Central memory CD8-positive, alpha-beta T cell (primary cell): ENCODE measurements at places on chromosomes 1 and 21.
A peak's percentile ranks its signal among the peaks of the same experiment; 100 is the strongest.

- no peak for DNase-seq
- H3K27me3 ChIP-seq, result no peaks in the 10 kb centered on the region
- H3K27ac ChIP-seq, result no peak overlapping the region
- H3K36me3 ChIP-seq, result peaks cover 13% of the 10 kb centered on the region
- H3K4me1 ChIP-seq, result peaks cover 20% of the 10 kb centered on the region
- H3K4me3 ChIP-seq, result no peak overlapping the region
Measured at GRCh38 chr1:206682111-206682510, 2.6 kb upstream of the MAPKAPK2 start.

DNA sequence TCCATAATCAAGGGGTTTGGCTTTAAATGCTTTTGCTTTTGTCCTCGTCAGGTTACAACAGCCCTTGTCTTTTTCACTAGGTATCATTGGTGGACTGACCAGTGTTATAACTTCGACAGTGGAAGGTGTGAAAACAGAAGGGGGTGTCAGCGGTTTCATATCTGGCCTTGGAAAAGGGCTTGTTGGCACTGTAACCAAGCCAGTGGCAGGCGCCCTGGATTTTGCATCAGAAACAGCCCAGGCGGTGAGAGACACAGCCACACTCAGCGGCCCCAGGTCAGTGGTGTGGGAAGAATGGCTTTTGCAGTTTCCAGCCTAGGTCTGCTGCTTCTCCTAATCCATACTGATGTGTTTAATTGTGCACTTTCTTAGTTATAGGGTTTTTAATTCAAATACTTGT, 157.9 kb downstream of the DHRS3 start:
- no peaks in the 10 kb centered on the region for H3K4me1 ChIP-seq
- DNase-seq, result no peak

- H3K4me1 ChIP-seq, result no peaks in the 10 kb centered on the region
- H3K27me3 ChIP-seq, result no peaks in the 10 kb centered on the region
- H3K36me3 ChIP-seq, result peaks cover 26% of the 10 kb centered on the region
- H3K4me3 ChIP-seq, result no peak overlapping the region
- no peak for DNase-seq
- H3K27ac ChIP-seq, result no peak overlapping the region
Measured at GRCh38 chr1:35475356-35475755, 81.8 kb downstream of the KIAA0319L start.

DNA sequence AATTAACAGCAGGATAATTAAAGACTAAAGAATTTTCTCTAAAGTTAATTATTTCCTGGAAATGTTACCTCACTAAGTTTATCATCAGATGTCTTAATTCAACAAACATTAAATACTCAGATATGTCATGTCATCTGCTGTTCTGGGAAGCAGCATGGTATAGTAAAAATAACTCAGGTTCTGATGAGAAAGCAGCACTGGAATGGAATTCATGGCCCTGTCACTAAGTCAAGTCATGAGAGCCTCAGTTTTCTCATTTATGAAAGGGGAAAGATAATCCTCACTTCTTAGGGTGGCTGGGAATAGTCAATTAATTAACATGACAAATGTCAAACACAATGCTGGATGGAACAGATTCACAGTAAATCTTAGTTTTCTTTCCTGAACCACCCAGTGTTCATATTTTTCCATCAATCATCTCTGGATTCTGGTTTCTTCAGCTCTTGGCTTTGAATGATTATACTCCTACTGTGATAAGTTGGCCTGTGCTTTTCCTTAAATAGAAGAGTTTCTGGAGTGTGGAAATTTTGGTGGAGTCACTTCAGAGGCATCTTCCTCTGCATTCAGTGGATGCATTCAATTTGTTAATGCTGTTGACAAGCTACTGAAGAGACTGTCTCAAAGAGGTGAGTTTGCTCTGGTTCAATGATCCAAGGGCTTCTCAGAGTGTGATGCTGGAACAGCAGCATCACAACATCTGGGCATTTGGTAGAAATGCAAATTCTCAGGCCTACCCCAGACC, 319.4 kb downstream of the KCNH1 start:
- H3K27me3 ChIP-seq, result peaks cover 30% of the 10 kb centered on the region
- peaks cover 1% of the 10 kb centered on the region for H3K36me3 ChIP-seq
- H3K4me3 ChIP-seq, result no peak overlapping the region
- DNase-seq, result no peak
- H3K27ac ChIP-seq, result no peak overlapping the region
- no peaks in the 10 kb centered on the region for H3K4me1 ChIP-seq

DNA sequence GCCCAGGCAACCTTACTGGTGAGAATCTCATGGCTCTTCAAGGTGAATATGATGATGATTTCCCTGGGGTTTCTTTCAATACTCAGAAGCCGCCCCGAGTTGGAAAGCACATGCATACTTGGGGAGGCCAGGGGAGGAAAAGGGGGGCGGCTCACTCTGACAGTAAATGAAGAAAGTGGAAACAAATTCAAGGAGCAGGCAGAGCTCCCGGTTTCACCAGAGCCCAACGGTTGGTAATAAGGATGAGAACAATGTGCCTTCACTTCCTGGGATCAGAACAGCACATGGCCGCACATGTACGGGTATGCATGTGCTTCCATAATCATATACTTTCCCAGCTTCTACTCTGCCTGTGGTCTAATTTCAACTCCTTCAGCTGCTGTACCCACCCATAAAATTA, 3.8 kb upstream of the ARHGEF2 start:
- peak overlapping the region; percentile 90 for H3K4me3 ChIP-seq
- peak overlapping the region; percentile 90 for H3K27ac ChIP-seq
- no peaks in the 10 kb centered on the region for H3K27me3 ChIP-seq

GRCh38 chr1:172289448-172289847, 131.0 kb upstream of the C1orf105 start:
- H3K4me1 ChIP-seq, result no peaks in the 10 kb centered on the region
- H3K27me3 ChIP-seq, result no peaks in the 10 kb centered on the region
- H3K27ac ChIP-seq, result no peak overlapping the region

GRCh38 chr1:231827337-231828105, 200.9 kb downstream of the DISC1 start:
- H3K27ac ChIP-seq, result no peak overlapping the region
- H3K36me3 ChIP-seq, result peaks cover 1% of the 10 kb centered on the region
- no peak overlapping the region for H3K4me3 ChIP-seq
- H3K27me3 ChIP-seq, result peaks cover 6% of the 10 kb centered on the region
- DNase-seq, result no peak

DNA sequence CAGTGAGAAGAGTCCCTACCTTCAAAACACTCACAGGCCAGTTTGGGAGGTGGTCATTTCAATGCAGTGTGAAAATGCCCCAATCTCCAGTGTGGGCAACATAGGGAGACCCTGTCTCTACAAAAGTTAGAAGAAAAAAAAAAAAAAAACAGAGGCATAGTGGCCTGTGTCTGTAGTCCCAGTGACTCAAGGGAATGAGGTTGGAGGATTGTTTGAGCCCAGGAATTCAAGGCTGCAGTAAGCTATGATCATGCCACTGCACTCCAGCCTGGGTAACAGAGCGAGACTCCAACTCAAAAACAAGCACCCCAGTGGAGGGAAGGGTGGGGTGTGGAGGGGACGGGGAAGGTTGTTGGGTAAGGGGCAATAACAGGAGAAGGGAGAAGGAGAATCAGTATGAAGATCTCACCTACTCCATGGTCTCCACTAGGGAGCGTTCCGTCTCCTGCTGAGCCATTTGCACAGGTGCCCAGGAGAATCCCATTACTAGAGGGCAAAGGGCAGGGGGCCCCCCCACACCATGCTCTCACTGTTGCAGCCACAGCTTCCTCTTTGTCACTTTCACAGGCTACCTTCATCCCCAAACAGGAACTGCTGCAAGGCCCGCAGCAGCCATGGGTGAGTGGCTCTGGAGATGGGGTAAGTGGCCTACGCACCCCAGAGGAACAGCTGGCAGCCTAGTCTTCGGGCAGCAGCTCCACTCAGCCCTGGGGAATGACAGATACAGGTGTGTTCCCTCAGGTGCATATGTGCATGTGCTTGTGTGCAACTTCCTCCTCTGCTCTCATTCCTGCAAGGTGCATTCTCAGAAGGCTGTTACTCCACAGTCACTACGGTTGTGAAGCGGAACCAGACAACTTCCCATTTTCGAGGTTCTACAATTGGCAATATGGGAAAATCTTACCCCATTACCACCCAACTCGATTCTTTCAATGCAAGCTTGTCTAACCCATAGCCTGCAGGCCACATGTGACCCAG, 87.9 kb upstream of the LYST start:
- no peaks in the 10 kb centered on the region for H3K27me3 ChIP-seq
- peaks cover 35% of the 10 kb centered on the region for H3K4me1 ChIP-seq
- H3K36me3 ChIP-seq, result peaks cover 3% of the 10 kb centered on the region
- H3K27ac ChIP-seq, result peak overlapping the region; percentile 88
- peak; percentile 24 for DNase-seq

DNA sequence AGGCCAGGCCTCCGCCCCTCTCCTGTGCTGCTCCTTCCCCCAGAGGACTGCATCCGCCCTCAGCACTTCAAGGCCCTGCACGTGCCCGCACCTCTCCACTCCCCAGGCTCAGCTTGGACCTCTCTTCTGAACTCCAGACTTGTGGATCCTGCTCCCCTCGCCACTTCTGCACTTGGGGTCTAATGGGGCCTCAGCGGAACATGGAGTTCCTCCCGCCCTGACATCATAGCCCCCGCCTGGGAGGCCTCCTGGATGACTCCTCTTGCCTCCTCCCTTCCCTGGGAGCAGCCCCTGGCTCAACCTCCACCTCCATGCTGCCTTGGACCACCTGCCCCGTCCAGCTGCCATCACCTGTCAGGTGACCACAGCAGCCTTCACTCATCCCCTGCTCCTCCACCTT, 10.1 kb downstream of the OXCT2 start:
- no peaks in the 10 kb centered on the region for H3K27me3 ChIP-seq
- H3K4me1 ChIP-seq, result peaks cover 4% of the 10 kb centered on the region
- H3K4me3 ChIP-seq, result no peak overlapping the region
- H3K27ac ChIP-seq, result no peak overlapping the region
- H3K36me3 ChIP-seq, result peaks cover 24% of the 10 kb centered on the region
- no peak for DNase-seq

- no peaks in the 10 kb centered on the region for H3K27me3 ChIP-seq
- DNase-seq, result no peak
- H3K4me1 ChIP-seq, result peaks cover 67% of the 10 kb centered on the region
- H3K4me3 ChIP-seq, result peak overlapping the region; percentile 49
Measured at GRCh38 chr1:202154766-202155477, 5.5 kb downstream of the PTPN7 start.

DNA sequence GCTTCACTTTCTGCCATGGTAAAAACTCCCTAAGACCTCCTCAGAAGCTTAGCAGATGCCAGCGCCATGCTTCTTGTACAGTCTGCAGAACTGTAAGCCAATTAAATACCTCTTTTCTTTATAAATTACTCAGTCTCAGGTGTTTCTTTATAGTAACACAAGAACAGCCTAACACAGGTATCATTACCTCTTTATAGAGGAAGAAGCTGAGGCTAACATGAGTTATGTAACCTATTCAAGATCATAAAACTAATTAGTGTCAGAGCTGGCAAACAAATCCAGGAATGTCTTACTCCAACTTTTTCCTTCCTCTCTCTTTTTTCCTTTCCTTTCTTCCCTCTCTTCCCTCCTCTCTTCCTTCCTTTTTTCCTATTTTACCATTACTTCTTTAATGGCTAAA, 9.3 kb downstream of the NTMT2 start:
- no peaks in the 10 kb centered on the region for H3K4me1 ChIP-seq
- H3K27me3 ChIP-seq, result peaks cover 32% of the 10 kb centered on the region
- no peak for DNase-seq
- H3K4me3 ChIP-seq, result no peak overlapping the region

DNA sequence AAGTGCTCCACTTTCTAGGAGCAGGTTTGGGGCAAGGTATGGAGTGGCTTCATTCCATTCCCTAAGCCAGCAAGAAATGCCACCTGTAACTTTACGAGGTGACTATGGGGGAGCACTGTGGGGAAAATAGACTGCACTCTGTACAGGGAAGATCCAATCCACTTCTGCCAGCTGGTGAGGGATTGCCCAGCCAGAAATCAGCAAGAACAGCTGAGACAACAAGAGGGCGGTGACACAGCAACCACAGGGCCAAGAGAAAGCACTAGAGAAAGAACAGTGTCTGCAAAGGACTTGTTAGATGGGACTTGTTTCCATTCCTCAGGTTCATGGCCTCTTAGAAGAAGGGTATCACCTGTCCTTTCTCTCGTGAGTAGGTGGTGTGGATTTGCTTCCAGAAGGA, 19.6 kb downstream of the CAPN8 start:
- H3K27ac ChIP-seq, result no peak overlapping the region
- no peaks in the 10 kb centered on the region for H3K4me1 ChIP-seq
- H3K4me3 ChIP-seq, result no peak overlapping the region
- peaks cover 17% of the 10 kb centered on the region for H3K27me3 ChIP-seq

- peaks cover 62% of the 10 kb centered on the region for H3K4me1 ChIP-seq
- H3K36me3 ChIP-seq, result peaks cover 68% of the 10 kb centered on the region
- H3K27me3 ChIP-seq, result no peaks in the 10 kb centered on the region
- peak overlapping the region; percentile 100 for H3K27ac ChIP-seq
Measured at GRCh38 chr1:206582971-206583706, 29.1 kb downstream of the EIF2D start.

- peaks cover 61% of the 10 kb centered on the region for H3K27me3 ChIP-seq
- no peak overlapping the region for H3K4me3 ChIP-seq
- no peaks in the 10 kb centered on the region for H3K36me3 ChIP-seq
- no peak for DNase-seq
- no peak overlapping the region for H3K27ac ChIP-seq
Measured at GRCh38 chr1:10890491-10891071, 94.1 kb upstream of the CASZ1 start.

GRCh38 chr1:81208441-81208840, 592.3 kb upstream of the ADGRL2 start:
- DNase-seq, result no peak
- H3K36me3 ChIP-seq, result no peaks in the 10 kb centered on the region
- H3K27me3 ChIP-seq, result no peaks in the 10 kb centered on the region
- H3K27ac ChIP-seq, result no peak overlapping the region
- H3K4me3 ChIP-seq, result no peak overlapping the region

GRCh38 chr1:119159966-119160365, 19.5 kb upstream of the WARS2 start:
- H3K27me3 ChIP-seq, result no peaks in the 10 kb centered on the region
- no peak overlapping the region for H3K4me3 ChIP-seq
- no peak overlapping the region for H3K27ac ChIP-seq
- peaks cover 32% of the 10 kb centered on the region for H3K36me3 ChIP-seq

- DNase-seq, result no peak
- H3K36me3 ChIP-seq, result no peaks in the 10 kb centered on the region
- H3K4me1 ChIP-seq, result no peaks in the 10 kb centered on the region
- no peak overlapping the region for H3K27ac ChIP-seq
- H3K27me3 ChIP-seq, result peaks cover 9% of the 10 kb centered on the region
Measured at GRCh38 chr1:213615226-213615916, 372.4 kb upstream of the PROX1 start.

DNA sequence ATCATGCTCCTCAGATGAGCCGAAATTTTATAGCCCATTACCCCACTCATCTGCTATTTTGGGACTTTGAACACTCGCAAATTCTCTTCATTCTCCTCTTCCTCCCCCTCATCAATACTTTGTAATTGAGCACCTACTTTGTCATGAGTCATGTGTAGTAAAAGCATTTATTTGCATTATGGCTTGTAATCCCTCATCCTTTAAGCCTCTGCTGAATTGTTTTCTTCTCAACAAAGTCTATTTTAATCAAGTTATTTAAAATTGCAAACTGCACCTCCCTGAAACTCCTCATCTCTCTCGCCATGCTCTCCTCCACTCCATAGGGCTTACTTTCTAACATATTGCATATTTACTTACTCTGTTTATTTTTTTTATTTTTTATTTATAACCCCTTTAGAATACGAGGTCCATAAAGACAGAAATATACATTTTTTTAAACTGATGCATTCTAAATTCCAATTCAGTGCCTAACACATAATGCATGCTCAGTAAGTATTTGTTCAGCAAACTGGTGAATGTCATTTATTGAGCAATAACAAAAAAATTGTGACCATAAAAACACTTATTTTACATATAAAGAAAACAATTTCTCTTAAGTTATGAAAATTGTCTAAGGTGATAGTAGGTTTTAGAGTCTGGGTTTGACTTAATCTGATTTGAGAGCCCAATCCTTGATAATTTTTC, 161.7 kb downstream of the FASLG start:
- H3K36me3 ChIP-seq, result peaks cover 2% of the 10 kb centered on the region
- H3K27ac ChIP-seq, result peak overlapping the region; percentile 88
- no peaks in the 10 kb centered on the region for H3K27me3 ChIP-seq
- peak overlapping the region; percentile 2 for H3K4me3 ChIP-seq
- peaks cover 31% of the 10 kb centered on the region for H3K4me1 ChIP-seq
